ENCODE measurements at places on chromosomes 6 and 20.

DNA sequence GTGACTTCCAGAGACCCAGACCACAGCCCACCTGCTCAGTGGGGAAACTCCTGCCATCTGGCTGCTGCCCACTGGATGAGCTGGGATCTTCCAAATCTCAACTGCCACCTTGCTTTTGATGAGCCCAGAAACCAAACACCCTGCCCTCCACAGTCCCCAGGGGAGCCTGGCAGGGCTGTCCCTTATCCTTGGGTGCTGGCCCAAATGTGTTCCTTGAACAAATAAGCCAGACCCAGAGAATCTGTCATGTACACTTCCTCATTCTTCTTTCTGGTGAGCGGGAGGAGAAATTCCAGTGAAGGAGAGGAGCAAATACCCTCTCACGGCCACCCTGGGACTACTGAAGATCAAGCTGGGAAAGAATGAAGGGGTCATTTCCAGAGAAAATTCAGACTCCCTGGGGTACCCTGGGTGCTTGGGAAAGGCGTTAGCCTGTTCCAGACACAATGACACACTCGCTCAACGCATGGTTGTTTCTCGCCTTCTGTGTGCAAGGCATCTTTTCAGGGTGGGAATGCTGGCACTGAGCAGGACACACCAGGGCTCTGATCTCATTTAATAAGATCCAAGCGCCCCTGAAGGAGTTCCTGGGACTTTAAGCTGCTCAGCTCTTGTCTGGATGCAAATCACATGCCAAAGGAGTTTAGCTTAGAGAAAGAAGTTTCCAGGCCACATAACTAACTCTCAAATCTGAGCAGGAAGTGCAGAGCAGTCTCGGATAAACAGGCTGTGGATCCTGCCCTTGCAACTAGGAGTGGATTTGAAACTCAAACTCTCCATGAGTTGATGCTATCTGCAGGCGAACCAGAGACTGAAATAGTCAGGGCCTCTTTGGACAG, 38.5 kb downstream of the PXDC1 start:
- DNase-seq, result no peak

GRCh38 chr6:127423921-127424320, 35.3 kb downstream of the KIAA0408 start:
- DNase-seq, result no peak

- DNase-seq, result no peak
Observed at GRCh38 chr6:64477391-64477790, 841.8 kb downstream of the PHF3 start.

- no peak for DNase-seq
Observed at GRCh38 chr20:35087355-35087754, 5.3 kb downstream of the TRPC4AP start.

DNA sequence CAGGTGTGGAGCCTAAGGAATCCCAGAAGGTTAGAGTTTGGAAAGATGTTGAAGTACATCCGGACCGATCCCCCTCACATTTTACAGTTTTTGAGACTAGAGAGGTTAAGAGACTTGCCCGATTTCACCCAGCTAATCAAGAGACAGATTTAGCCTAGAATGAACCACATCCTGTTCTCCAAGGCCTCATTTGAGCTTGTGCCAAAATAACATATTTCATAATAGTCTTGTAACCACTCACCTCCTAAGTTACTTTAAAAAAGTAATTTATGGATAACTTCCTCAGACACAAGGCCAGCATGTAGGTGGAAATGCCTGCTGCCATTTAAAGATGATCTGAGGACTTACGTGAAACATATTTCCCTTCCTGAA, 39.8 kb upstream of the ARHGAP18 start:
- no peak for DNase-seq

DNA sequence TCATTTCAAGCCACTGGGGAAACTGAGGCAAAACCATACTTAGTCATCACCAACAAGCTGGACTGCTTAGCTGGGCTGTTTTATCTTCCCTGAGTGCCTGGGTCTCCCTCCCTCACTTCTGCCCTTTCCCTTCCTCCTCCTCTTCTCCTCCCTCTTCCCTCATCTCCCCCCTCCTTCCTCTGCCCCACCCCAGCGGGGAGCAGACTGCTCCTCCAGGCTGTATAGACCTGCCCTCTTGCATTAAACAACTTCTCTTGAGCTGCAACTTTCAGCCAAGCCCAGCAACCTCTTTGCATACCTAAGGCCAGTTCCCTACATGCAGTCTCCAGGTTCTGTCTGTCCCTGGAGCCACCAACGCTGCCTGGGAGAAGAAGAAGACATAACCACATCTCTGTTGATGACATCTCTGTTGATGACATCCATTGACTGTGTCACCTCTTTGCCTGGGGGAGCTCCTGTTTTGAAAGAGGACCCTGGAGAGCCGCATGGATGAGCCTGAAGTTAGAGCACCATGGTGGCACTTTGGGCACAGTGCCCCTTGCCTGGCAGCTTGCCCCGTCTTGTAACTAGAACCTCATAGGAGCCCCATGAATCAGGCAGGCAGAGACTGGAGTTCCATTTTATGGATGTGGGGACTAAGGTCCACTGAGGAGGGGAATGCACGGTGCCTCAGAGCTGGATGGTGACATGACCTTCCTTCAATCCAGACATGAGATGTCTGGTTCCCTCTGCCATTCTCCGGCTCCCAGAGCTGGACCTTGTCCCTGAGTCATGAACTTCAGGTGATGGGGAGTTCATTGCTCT, 7.8 kb upstream of the BPIFB6 start:
- no peak for DNase-seq

- no peak for DNase-seq
Observed at GRCh38 chr20:16260911-16261310, 312.3 kb downstream of the KIF16B start.

DNA sequence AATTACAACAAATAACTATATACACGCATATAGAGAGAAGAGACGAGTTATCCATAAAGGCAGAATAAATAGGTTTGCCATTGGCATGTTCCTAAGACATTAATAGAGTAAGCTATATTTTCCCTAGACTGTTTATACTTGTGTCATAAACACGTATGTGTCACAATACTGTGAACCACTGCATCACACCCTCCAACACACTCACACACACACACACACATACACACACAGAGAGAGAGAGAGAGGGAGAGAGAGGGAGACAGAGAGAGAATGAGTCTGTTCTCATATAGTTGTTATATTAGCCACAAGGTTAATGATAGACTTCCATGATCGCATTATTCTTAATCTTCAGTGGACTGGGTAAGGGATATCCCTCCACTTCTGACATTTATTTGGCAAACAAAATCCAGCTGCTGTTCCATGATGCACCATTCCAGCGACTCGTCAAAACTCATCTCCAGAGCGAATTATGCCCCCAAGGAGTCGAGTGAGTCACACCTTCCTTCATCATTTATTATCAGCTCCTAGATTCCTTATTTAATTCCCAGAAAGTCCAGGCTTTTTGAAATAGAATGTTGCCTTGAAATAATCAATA, 82.8 kb upstream of the HIVEP1 start:
- no peak for DNase-seq

DNA sequence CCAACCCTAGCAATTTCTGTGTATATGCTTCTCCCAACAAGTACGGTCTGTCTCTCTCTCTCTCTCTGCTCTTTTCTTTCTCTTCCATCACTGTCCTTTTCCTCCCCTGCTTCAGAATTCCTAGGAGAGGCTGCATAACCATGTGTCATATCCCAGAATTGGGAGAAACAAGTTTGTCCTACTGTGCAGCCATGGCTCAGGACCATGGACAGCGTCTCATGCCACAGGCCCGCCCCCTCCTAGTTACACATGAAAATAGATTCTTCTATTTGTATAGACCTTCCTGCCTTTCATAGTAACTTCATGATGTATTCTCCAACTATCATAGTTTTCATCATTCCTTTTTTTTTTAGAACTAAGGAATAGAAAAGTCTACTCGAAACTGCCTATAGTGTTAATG, 98.0 kb downstream of the FNDC1 start:
- no peak for DNase-seq

GRCh38 chr6:82750556-82750955, 315.1 kb downstream of the UBE3D start:
- DNase-seq, result no peak

DNA sequence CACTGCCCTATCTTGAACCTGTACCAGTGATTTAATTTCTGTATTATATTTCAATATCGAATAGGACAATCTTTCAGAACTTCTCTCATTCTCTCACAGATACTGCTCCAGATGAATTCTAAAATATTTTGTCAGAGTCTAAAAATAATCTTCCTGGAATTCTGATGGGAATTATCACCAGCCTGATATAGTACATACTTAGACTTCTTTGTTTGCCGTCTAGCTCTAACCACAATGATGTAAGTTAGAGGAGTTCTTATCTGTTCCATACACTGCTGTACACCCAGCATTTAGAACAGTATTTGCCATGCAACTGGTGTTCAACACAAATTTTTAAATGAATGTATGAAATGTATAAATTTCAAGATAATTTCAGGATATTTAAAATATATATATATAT, 1.3 kb upstream of the HUS1B start:
- no peak for DNase-seq

DNA sequence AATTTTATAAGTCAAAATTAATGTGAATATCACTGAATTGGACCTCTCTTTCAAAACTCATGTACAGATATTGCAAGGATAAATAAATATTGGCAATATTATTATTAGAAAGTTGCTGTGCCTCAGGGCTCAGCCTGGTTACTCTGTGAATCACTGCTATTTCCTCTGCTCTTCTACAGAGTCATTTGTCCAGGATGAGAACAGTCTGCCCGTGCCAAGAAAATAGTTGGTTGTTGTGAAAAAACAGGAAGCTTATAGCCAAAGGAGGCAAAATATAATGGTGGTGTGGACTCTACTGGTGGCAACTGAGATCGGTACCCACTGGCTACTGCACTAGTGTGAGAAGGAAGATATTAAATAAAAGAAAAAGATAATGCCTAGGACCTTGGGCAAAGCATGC, 93.6 kb downstream of the RIMS1 start:
- DNase-seq, result no peak

DNA sequence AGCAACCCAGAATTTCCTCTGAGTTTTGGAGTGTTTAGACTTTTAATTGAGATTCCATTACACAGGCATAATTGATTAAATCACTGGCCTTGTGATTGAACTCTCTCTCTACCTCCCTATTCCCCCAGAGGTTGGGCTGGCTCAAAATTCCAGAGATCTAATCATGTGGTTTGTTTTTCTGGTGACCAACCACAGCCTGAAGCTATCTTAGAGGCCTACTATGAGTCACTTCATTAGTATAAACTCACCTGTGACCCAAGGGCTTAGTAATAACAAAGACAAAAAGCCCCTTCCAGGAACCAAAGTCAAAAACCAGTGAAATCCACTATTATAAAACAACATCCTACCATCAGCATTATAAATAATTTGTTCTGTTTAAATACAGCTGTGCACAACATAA, 992.5 kb upstream of the CITED2 start:
- no peak for DNase-seq

- no peak for DNase-seq
Observed at GRCh38 chr6:18432180-18432579, 45.0 kb downstream of the RNF144B start.

DNA sequence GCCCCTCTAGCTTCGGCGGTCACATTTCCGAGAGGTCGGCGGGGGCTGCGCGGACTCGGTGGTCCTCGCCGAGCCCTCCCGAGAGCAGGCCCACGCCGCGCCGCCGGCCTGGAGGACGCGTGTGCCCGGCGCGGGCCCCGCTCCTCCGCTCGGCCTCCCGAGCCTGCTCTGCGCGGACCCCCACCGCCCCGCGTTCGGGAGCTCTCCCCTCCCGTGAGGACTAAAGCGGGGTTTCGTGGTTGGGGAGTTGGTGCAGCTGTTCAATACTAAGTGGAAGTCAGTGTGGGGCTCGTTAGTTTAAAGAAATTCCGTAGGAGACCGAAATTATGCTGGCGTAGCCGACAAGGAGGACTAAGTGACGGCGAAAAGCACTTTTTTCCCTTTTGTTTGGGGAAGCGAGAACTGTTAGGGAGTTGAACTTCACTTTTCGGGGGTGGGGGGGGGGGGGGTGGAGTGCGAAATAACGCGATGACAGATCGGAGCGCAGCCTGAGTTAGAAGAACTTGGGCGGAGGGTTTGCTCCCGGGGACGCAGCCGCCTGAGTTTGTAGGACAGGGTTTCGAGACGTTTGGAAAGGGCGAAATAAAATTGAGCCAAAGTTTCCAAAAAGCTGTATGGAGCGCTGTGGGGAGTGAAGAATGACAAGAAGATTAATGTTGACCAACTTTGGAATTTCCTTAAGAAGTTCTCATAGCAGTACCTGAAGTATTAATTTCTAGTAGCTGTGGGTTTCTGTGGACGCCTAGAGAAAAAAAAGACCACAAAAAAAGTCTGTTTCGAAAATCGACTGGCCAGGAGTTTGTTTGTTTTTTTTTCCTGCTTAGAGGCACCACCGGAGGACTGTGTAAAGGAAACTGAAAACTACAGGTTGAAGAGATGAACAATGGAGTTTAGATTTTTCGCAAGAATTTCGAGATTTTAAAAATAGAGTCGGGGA, 1.4 kb downstream of the QKI start:
- peak; percentile 21 for DNase-seq

- DNase-seq, result no peak
Observed at GRCh38 chr6:22653980-22654610, 84.7 kb downstream of the HDGFL1 start.

Measured in activated CD4-positive, alpha-beta T cell treated with anti-CD3 and anti-CD28 coated beads, Interleukin-2, amount 50 U/mL, for 4 hours (primary cell).